ENCODE measurements at places on chromosomes 12 and 14.

- no peak for DNase-seq
These were observed 57.8 kb downstream of the SLCO1B3 start for GRCh38 chr12:20868277-20868676.

DNA sequence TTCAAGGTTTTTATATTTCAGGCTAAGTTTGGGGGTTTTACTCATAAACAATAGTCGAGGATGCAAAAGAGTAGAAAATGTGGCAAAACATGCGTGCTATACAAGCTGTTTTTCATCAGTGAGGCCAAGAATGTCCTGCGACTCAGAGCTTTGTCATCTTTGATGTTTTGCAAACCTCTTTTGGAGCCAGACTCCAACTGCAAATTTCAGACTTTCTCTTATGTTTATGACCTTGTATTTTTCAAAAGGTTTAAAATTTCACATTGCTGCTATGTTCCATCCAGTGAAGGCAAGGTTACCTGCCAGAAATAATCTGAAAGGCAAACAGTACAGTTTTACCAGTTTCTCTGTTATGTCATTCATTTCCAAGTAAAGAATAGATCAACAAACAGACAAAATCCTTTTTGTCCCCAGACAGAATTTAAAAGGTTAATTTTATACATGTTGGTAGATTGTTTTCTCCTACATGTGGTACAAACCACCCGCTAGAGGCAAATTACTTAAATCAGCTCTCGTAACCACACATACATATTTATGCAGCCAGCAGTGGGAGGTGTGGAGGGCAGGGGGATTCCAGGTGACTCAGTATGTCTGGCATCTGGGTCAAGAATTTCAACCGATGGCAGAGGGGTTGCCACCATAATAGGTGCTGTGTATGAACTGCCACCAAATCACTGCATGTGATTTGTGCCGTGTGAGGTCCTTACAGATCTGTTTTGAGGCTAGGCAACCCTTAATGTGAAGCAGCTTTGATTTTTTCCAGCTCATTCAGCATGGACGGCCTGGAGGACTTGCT is 119.8 kb upstream of the CPM start:
- DNase-seq, result no peak

DNA sequence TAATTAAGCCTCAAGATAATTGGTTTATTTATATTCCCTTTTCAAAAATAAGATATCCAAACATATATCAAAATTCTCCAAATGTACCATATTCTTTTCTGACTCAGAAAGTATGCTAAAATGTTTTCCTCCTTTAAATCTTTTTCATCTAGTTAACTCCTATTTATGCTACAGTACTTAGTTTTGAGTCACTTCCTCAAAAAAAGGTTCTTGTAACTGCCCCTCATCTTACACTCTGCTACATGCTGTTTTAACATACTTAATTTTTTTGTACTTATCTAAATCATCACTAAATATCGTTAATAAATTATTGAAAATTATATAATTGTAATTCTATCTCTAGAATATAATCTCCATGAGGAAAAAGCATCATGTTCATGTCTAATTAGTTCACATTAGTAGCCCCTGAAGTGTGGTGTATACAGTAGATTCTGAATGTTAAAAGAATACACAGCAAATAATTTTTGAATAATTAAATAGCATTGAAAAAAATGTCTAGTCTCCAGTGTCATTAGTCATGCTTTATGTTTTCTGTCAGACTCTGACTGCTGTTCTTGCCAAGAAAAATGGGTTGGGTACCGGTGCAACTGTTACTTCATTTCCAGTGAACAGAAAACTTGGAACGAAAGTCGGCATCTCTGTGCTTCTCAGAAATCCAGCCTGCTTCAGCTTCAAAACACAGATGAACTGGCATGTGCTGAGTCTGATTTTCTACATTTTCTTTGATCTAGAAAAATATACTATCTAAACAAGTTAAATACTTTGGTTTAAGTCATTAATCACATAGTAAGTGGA is 3.5 kb downstream of the KLRD1 start:
- no peak for DNase-seq

- peak; percentile 98 for DNase-seq
These were observed at the start of gene EIF5 for GRCh38 chr14:103333754-103334643. EIF5 (plus strand) TSS chr14:103334237; CDS start chr14:103335861, 1,624 bp downstream.

- no peak for DNase-seq
These were observed 587 bp upstream of the C12orf75 start for GRCh38 chr12:105329926-105330282.

DNA sequence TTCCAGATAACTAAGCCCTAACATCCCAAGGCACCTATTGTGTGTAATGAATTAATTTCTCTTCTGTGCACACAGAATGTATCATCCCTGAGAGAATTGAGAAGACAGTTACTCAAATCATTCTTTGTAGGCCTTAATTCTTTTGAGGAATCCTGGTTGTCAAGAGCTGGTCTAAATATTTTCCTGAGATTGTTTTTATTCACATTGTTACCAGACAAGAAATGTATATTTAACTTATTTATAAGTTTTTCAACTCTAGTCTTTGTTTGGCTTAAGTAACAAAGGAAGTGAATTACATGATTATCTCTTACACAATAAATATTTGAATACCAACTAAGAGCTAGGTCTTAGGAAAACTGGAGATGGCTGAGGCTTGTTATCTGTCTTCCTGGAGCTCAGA is 169.4 kb downstream of the DACT1 start:
- DNase-seq, result no peak

DNA sequence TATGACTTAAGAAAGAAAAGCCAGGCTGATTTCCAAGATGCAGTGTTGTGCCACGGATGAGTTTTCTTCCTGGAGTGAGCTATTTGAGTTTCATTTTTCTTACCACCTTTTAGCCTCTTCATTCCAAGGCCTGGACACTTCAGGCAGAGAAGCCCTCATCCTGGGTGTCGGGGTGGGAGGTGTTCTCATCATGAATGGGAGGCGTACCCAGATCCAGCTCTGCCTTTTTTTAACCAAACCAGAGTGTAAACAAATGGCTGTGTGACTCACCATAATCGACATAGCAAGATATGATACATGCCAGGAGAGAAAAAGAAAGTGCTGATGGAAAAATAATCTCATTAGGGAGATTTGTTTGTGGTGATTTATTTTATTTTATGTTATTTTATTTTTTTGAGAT is 79.9 kb downstream of the ARF6 start:
- DNase-seq, result no peak

DNA sequence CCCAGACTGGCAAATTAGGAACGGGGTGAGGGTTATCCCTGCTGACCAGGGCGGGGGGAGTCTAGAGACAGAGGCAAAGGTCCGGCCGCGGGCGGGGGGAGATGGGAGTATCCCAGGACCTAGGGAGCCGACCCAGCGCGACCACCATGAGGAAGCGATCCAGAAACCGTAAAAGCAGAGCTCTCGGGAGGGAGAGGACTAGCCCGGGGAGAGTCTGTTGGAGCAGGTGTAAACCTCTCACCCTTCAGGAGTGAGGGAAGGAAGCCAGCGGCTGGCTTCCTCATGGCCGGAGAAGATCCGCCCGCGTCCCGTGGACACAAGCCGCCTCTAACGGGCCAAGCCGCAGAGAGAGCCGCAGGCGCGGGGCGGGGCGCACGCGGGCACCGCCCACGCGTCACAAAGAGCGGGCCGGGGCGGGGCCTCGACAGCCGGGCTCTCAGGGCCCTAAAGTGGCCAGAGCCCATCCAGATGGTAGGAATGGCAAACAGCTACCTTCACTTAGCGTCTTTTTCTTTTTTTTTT is at the start of gene ACRBP:
Gene ACRBP, minus strand, starts transcription at position 350 of the 522 bp plus-strand sequence. Its CDS starts 66 bp downstream, at position 284.
- DNase-seq, result no peak

GRCh38 chr14:101357559-101358319 is 203.6 kb upstream of the DIO3 start:
- no peak for DNase-seq

DNA sequence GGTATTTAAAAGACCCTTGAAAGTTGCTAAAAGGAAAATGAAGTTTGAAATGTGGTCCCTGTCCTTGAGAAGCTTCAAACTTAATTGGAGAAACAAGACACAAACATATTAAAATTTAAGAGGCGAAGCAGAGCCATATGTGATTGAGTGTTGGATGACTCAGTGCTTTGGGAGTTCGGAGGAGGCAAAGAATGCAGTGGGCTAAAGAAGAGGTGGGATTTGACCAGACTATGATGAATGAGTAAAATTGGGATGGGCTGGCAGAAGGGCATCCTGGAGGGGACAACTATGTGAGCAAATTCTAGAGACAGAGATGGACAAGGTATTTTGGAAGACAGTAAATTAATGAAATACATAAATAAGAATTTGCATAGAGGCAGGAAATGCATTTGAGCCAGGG is 358.6 kb downstream of the EGLN3 start:
- no peak for DNase-seq

GRCh38 chr14:104827177-104828055 is 26.5 kb downstream of the ZBTB42 start:
- peak; percentile 47 for DNase-seq

DNA sequence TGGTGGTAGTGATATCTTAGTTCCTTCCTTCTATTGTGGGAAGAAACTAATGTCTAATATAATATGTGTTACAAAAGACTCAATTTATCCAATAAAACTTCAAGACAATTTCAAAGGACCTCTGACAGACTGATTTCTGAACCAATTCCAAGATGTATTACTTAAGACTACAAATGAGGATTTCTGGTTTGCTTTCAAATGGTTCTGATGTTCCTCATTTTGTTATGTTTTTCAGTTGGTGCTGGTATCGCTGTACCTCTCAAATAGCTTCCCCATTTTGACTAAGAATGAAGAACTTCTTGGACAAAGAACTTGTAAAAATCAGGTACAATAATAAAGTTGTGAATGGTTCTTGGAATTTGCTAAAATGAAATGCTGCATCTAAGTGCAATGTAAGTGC is 19.4 kb upstream of the MBIP start:
- DNase-seq, result no peak

GRCh38 chr14:65753061-65753460 is 340.5 kb downstream of the FUT8 start:
- DNase-seq, result no peak

- no peak for DNase-seq
These were observed 105.1 kb downstream of the KICS2 start for GRCh38 chr12:64116969-64117368.

- DNase-seq, result no peak
These were observed 878.1 kb downstream of the C12orf50 start for GRCh38 chr12:87150969-87151662.

- DNase-seq, result no peak
These were observed 83.8 kb upstream of the DNM1L start for GRCh38 chr12:32595251-32595650.

DNA sequence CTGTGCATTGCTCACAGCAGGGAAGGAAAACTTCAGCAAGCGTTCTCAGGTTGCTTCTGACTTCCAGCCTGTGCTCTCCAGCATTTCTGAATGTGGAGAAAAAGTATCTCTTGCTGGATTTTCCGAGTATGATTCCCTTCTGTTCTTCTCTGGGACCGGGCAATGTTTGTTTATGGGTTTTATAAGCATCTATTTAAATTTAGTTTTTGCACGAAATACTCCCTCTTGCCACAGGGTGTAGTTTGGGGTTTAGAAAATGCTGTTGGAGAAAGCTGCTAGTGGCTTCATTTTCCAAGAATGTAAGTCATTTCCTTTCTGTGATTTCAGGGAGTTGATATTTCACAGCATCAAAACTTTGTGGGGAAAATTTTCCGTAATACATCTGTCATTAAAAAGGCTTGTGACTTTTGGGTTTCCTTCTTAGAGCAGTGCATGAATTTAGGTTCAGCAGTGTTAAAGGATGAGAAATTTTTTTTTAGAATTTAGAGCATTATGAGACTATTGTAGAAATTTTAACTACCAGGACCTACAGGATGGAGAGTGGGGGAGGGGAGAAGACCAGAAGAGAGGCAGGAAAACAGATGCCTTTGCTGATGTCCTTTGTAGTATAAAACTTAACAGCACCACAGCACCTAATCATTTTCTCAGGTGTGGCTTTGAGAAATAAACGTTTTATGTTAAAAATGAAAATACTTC is 1.5 kb downstream of the FRMD6 start:
- DNase-seq, result no peak

- DNase-seq, result no peak
These were observed 26.7 kb downstream of the NIN start for GRCh38 chr14:50804181-50804721.

DNA sequence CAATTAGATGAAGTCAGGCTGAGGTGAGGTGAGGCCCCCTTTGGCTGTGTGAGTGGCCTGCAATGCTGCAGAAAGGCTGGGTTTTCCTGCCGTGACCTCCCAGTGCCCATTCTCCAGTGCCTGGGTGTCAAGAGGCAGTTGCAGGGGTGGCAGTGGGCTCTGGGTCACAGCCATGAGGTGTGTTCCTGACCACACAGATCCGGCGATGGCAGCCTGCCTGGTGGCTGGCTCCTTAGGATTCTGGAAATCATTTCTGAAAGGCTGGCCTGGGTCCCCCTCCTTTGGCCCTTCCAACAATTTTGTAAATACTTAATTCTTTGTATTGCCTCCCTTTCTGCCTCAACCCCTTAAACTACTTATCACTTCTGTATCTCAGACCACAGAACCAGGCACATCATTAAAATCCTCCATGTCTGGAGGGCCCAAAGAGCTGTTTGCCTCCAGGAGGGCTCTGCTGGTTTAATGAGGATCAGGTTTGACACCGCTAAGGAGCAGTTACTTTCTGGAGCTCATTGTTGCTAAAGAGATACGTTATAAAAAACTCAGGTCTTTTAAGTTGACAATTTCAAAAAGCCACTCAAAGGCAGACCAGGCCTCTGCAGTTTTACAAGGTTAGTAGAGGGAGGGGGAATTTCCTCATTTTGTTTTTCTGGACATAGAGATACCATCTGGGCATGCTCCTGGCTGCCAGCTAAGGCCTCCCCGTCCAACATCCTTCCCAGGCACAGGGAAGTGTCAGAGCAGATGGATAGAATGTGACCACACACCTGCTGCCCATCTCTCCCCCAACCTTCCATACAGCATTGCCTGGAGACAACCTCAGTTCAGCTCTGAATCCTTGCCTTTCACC is 204.4 kb downstream of the FOXN3 start:
- no peak for DNase-seq

DNA sequence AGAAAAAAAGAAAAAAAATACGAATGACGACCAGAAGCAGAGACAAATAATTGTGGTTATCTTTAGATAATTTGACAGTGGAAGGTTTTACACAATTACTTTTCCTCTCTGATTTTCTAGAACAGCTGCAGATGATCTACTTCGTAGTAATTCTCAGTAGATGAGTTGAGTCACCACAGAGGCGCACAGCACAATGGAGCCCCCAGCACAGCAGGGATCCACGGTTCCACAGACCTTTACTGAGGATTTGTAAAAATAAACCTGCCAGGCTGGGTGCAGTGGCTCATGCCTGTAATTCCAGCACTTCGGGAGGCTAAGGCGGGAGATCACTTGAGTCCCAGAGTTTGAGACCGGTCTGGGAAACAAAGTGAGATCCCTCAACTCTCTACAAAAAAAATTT is 29.3 kb downstream of the AMN start:
- DNase-seq, result no peak

- DNase-seq, result no peak
These were observed 145.8 kb downstream of the NTF3 start for GRCh38 chr12:5577741-5578140.

- DNase-seq, result no peak
These were observed at the start of gene P2RX2 for GRCh38 chr12:132618683-132619043. P2RX2 (plus strand) TSS chr12:132618776; CDS start chr12:132618817, 41 bp downstream.

GRCh38 chr12:108379823-108380222 is 40.7 kb upstream of the CMKLR1 start:
- no peak for DNase-seq
